ENCODE measurements at places on chromosomes 16 and 17.

GRCh38 chr16:17397499-17397891 lies 73.3 kb downstream of the XYLT1 start:
- DNase-seq: peak; percentile 91

GRCh38 chr17:55784666-55785065 lies 33.8 kb downstream of the PCTP start:
- DNase-seq: no peak

DNA sequence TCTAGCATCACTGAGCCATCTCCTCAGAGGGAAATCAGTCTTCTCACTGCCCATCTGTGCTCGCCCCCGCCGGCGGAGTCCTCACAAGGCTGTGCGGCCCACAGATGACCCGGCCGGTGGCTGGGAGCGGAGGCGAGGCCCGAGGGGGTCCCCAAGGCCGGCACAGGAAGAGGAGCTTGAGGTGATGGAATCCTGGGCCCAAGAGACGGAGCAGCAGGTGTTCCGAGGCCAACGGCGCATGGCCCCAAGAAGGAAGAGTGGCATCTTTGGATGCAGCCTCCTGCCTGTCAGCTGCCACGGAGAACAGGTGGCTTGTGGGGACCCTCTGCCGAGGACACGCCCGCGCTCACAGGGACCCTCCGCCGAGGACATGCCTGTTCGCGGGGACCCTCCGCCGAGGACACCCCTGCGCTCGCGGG lies 72.7 kb upstream of the GNG13 start:
- DNase-seq: no peak

GRCh38 chr17:28318759-28319597 lies at the start of gene TMEM97:
TMEM97 (plus strand) TSS chr17:28319200; CDS start chr17:28319240, 40 bp downstream.
- peak; percentile 96 for DNase-seq

DNA sequence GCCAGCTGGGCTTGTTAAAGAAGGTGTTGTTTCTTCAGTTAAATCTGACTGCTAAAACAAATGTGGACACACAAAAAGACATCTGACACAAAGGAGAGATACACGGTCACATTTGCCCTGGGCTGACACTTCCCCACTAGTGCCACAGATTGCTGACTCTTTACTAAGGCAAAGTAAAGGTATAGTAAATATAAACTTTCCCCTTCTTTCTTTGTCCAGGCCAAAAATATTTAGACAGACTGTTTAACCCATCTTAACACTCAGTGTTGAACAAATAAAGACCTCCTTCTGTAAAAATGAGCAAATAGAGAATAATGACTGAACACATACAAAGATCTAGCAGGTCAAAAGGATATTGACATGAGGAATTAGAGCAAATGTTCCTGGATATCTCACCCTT lies 58.4 kb downstream of the SCNN1G start:
- DNase-seq: no peak

GRCh38 chr16:81517150-81517499 lies 72.5 kb downstream of the CMIP start:
- no peak for DNase-seq

- DNase-seq: no peak
Measured at GRCh38 chr16:4111748-4112696, 4.2 kb downstream of the ADCY9 start.

GRCh38 chr17:44543213-44543904 lies 13.9 kb upstream of the FZD2 start:
- no peak for DNase-seq

GRCh38 chr17:73652886-73653480 lies 8.7 kb upstream of the SDK2 start:
- no peak for DNase-seq

DNA sequence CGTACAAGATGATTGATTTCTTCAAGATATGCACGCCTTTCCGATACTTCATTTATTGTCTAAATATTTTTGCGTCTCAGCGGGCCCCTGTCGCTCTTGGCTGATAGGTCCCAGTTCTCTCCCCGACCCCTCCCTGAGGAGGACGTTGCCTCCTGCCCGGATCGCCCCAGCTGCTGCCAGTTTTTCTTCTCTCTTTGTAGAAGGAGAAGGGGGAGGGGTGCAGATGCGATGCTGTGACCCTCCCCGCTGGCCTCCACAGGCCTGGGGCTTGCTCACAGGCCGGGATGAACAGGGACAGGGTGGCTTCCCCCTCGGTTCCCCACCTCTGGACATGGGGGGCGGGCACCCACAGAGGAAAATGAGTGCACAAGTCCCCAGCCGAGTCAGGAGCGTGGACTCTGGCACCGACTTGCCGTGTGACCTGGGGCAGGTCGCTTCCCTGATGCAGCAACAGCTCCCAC lies 53.6 kb upstream of the ZC3H18 start:
- DNase-seq: no peak

DNA sequence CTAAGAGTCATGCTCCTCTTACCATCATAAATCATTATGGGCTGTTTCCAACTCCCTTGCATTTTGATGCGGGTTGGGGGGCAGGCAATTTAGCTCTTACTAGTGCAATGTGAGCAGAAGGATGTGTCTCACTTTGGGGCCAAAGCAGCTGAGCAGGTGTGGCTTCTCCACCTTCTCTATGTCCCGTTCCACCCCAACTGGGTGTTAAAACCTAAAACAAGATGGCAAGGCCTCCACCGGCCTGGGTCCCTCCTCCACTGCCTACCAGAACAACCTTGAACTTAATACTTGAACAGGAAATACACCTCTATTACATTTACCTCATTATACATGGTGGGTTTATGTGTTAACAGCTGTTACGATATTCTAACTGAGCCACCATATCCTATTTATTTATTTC lies 52.8 kb downstream of the TOX3 start:
- DNase-seq: no peak

- DNase-seq: no peak
Measured at GRCh38 chr17:10344816-10345215, 28.0 kb downstream of the MYH13 start.

DNA sequence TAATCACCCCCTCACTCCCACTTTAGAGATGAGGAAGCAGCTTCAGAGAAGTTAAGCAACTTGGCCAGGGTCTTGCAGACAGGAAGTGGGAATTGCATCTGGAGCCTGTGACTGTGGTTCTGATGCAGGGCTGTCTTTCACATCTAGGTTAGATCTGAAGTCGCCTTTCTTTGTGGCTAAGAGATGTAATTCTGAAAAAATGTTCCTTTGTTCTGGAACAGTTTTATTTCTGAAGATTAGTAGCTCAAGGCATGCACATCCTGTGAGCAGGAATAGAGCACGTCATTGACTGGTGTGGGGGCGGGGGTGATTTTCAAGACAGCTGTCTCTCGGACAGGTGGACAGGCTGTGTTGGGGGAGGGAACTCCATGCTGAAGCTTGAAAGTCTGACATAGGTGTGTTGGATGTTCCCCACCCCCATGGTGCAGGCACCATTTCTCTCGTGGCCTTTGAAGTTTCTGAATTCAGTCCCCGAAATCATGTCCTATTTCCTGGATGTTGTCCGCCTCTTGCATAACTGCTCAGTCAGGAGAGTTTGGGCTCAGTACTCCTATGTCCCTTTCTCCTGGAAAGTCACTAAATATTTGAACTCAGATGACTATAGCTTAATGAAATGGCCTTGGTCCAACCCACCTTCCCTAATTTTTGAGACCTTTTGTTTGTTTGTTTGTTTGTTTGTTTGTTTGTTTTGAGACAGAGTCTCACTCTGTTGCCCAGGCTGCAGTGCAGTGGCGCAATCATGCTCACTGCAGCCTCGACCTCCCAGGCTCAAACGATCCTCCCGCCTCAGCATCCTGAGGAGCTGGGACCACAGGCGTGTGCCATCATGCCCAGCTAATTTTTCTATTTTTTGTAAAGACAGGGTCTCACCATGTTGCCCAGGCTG lies 21.0 kb upstream of the HERPUD1 start:
- DNase-seq: peak; percentile 78

DNA sequence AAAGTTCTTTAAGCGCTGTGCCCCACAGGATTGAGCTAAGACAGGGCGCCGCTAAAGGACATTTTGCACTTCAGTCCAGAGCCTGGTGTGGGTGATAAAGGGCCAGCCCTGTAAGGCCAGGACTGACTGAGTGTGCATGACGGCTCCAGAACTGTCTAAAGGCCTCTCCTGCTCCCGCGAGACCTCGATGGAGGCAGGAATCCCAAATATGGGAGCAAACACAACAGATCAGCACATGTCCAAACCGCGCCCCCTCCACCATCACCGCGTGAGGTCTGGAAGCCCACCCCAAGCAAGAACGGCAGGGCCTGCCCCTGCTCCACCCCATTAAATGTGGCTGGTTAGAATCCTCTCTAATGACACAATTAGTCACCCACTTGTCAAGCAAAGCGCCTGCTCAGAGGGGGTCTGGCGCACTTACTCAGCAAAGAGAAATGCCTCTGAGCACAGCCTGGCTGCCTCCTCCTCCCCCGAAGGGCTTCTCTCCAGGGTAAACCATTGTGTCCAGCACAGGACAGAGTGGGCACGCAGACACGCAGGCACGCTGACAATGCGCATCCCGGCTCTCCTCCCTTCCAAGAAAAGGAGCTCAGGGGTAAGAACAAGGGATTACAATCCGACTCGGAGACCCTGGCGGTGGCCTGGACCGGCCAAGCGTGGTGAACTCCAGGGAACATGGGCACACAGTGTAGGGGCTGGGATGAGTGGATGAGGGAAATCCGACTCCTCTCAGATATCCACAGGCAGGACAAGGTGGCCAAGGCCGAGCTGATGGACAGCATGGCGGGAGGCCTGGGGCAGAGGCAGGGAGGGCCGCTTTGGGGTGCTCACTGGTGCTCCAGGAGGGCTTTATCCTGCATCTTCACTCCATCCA lies 1.5 kb downstream of the MXRA7 start:
- DNase-seq: no peak

GRCh38 chr17:68777243-68777855 lies 176.2 kb upstream of the FAM20A start:
- peak; percentile 97 for DNase-seq

- DNase-seq: no peak
Measured at GRCh38 chr16:82083710-82084353, 48.8 kb downstream of the HSD17B2 start.
